Activated CD4-positive, alpha-beta memory T cell treated with anti-CD3 and anti-CD28 coated beads for 36 hours (primary cell): ENCODE measurements at places on chromosomes 3 and 15. TPM values are rescaled to one million over a fixed set of nuclear protein-coding genes. Genes with fewer than 3 reads are reported as not detected.

BTBD1 gene
- total RNA-seq, result 52.9 TPM

PLSCR2 gene
- total RNA-seq, result not detected

GRCh38 chr15:79887054-79887930 is 9.5 kb downstream of the MTHFS start:
- DNase-seq, result no peak
- no peak overlapping the region for H3K27ac ChIP-seq
- H3K4me3 ChIP-seq, result no peak overlapping the region
- no peaks in the 10 kb centered on the region for H3K27me3 ChIP-seq
- peaks cover 34% of the 10 kb centered on the region for H3K4me1 ChIP-seq

GRCh38 chr3:20140881-20141280 is 45.1 kb downstream of the SGO1 start:
- H3K36me3 ChIP-seq, result peaks cover 42% of the 10 kb centered on the region
- H3K27ac ChIP-seq, result no peak overlapping the region
- H3K27me3 ChIP-seq, result no peaks in the 10 kb centered on the region

ZNF501 gene
- 2.6 TPM for total RNA-seq

NR2E3 gene
- not detected for total RNA-seq

UCN2 gene
- total RNA-seq, result not detected

- H3K4me1 ChIP-seq, result peaks cover 8% of the 10 kb centered on the region
- H3K4me3 ChIP-seq, result no peak overlapping the region
- no peaks in the 10 kb centered on the region for H3K36me3 ChIP-seq
- H3K27ac ChIP-seq, result no peak overlapping the region
- no peak for DNase-seq
- peaks cover 27% of the 10 kb centered on the region for H3K27me3 ChIP-seq
These were observed 3.1 kb upstream of the ABHD6 start for GRCh38 chr3:58234516-58234931.

GRCh38 chr3:73611176-73611575 is 13.6 kb downstream of the PDZRN3 start:
- no peak overlapping the region for H3K4me3 ChIP-seq
- H3K36me3 ChIP-seq, result no peaks in the 10 kb centered on the region
- no peak overlapping the region for H3K27ac ChIP-seq
- H3K27me3 ChIP-seq, result no peaks in the 10 kb centered on the region
- H3K4me1 ChIP-seq, result no peaks in the 10 kb centered on the region

CHRNA3 gene
- total RNA-seq, result not detected

DNA sequence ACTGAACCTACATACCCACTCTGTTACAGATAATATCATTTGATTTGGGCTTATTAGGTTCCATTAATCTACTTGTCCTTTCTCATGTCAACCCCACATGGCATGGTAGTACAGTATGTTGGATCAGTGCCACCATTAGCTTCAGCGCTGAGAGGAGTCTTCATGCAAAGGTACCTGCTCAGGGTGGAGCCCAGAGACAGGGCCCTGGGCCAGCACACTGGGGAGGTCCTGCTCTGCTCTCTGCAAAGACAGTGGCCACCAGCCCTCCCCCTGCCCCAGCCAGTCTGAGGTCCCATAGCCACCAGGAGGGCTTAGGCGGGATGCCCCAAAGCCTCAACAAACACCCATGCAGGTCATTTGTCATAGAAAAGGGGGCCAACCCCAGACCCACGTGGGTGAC is 71.0 kb downstream of the ATP10A start:
- H3K27me3 ChIP-seq, result no peaks in the 10 kb centered on the region
- no peak for DNase-seq
- H3K4me3 ChIP-seq, result no peak overlapping the region
- H3K4me1 ChIP-seq, result peaks cover 63% of the 10 kb centered on the region
- H3K36me3 ChIP-seq, result no peaks in the 10 kb centered on the region

DNA sequence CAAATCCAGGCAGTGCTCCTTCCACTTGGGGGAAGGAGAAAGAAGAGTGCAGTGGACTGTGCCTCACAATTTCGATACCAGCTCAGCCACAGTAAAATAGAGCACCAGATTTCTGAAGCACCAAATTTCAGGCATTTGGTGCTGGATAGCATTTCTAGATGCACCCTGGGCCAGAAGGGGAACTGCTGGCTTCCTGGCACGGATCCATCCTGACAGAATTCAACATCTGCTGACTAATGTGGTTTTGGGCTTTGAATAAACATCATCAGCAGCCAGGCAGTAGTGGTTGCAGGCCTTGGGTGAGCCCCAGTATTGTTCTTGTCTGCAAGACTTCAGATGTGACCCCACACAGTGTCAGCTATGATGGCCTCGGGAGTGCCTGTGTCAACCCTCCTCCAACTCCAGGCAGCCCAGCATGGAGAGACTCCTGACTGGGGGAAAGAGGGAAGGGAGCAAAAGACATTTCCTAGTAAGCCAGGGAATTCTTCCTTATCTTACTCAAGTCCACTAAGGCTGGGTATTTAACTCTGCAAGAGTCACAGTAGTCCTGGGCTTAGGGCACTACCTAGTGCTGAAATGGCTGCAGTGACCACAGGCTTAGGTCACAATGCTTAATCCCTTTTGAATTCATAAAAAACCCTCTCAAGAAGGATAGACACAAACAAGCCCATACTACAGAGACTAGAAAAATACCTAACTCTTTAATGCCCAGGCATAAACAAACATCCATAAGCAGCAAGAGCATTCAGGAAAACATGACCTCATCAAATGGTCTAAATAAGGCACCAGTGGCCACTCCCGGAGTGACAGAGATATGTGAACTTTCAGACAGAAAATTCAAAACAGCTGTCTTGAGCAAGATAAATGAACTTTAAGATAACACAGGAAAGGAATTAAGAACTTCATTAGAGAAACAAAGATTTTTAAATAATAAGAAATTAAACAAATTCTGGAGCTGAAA is 74.7 kb downstream of the SPATA16 start:
- DNase-seq, result no peak
- H3K4me1 ChIP-seq, result no peaks in the 10 kb centered on the region
- H3K36me3 ChIP-seq, result no peaks in the 10 kb centered on the region

DNA sequence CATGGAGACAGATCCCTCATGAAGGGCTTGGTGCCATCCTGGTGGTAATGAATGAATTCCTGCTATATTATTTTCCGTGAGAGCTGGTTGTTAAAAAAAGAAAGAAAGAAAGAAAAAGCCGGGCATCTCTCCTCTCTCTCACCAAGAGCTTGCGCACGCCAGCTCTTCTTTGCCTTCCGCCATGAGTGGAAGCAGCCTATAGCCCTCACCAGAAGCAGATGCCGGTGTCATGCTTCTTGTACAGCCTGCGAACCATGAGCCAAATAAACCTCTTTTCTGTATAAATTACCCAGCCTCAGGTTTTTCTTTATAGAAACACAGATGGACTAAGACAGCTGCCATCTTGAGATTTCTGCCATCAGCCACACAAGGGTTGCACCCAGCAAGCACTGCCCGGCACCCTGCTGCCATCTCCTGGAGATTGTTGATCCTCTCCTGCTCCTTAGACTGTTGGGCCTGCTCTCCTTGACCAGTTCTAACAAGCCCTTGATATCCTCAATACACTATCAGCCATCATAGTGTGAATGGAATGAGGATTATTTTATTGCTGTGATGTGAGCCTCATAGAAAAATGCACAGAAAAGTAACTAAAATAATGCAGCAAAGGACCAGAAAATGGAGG is 3.5 kb upstream of the AHSG start:
- no peaks in the 10 kb centered on the region for H3K36me3 ChIP-seq
- no peak overlapping the region for H3K27ac ChIP-seq
- peak; percentile 42 for DNase-seq
- H3K4me1 ChIP-seq, result peaks cover 2% of the 10 kb centered on the region

DNA sequence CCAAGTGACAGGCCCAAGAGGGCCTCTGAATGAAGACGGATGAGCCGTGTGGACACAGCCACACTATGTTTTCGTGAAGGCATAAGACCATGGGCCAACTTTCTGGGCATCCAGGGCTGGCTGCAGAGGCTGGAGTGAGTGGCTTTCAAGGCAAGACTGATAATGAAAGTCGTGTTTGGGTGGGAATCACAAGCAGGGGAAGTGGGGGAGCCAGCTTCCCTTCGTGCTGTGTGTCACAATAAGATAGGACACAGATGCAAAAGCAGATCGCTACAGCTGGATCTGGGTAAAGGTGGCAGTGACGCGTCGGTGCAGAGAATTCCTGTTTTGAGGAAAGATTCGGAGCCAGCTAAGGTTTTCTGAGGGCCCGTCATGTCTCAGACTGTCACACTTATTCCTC is 309.8 kb upstream of the CTDSPL start:
- no peak overlapping the region for H3K4me3 ChIP-seq
- H3K27me3 ChIP-seq, result no peaks in the 10 kb centered on the region
- DNase-seq, result no peak
- no peaks in the 10 kb centered on the region for H3K36me3 ChIP-seq

TTBK2 gene
- total RNA-seq, result 12.6 TPM

DNA sequence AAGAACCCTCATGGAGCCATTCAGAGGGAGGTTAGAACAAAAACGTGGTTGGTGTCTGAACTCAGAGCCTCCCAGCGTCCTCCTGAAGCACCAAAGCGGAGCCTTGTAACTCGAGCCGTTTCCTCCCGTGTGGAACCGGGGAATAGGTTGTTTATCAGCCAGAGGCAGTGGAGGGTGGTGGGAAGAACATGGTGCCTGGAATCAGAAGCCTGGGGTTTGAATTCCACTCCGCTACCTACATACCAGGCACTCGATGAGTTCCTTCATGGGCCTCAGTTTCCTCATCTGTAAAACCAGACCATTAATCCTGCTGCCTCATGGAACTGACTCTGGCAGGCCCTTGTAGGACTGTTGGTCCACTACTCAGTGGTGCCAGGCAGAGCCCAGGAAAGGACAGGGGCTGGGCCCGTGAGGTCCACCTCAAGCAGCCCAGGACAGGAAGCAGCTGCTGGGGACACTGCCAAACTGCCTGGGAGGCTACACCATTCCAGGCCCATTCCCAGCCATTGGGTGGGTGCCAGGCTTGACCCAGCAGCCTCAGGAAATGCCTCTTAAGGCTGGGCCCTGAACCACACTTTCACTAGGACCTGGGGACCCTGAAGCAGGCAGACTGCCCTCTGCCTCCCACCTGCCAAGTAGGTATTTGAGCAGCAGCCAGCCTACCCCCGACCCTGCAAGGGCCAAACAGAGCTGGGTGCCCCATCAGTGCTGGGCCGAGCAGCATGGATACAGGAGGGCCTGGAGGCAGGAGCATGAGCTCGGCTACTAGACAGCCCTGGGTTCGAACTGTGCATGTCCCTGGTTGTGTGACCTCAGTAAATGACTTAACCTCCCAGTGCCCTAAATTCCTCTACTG is 33.4 kb downstream of the PRKCD start:
- peaks cover 7% of the 10 kb centered on the region for H3K4me1 ChIP-seq
- no peak for DNase-seq
- H3K27me3 ChIP-seq, result no peaks in the 10 kb centered on the region
- no peak overlapping the region for H3K27ac ChIP-seq

DNA sequence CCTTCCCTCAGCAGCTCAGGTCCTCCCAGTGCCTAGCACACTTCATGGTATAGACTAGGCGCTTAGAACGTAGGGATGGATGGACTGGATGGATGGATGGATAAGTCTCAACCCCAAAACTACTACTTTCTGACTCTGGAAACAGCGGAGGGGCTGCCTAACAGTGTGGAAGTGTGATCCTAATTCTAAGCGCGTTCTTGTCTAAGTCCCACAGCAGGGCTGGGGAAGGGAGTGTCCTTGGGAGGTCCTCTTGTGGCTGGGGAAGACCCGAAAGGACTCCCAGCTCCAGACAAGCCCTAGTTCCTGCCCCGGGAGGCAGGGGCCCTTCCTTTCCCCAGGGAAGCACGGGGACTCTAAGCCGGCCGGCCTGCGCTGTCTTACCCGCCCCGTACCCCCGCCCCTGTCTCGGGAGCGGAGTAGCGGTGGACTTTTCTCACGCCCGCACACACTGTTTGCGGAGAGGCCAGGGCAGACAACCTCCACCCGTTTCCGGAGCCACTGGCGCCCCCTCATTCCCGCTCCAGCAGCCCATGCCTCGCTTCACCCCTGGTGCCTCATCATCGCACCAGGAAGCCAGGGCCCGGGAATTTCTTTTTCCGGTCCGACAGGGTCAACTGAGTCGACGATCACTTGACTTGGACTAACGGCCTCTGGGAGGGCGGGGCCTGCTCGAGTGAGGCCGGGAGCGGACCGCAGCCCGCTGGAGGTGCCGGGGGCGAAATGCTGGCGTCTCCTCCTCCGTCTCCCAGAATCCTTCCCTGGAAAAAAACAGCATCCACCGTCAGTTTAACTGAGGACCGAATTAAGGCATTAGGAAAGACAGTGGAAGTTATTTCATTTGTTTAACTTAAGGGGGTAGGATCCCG is 133.3 kb downstream of the TBC1D2B start:
- peaks cover 14% of the 10 kb centered on the region for H3K4me1 ChIP-seq
- peaks cover 2% of the 10 kb centered on the region for H3K27me3 ChIP-seq
- H3K36me3 ChIP-seq, result no peaks in the 10 kb centered on the region

DNA sequence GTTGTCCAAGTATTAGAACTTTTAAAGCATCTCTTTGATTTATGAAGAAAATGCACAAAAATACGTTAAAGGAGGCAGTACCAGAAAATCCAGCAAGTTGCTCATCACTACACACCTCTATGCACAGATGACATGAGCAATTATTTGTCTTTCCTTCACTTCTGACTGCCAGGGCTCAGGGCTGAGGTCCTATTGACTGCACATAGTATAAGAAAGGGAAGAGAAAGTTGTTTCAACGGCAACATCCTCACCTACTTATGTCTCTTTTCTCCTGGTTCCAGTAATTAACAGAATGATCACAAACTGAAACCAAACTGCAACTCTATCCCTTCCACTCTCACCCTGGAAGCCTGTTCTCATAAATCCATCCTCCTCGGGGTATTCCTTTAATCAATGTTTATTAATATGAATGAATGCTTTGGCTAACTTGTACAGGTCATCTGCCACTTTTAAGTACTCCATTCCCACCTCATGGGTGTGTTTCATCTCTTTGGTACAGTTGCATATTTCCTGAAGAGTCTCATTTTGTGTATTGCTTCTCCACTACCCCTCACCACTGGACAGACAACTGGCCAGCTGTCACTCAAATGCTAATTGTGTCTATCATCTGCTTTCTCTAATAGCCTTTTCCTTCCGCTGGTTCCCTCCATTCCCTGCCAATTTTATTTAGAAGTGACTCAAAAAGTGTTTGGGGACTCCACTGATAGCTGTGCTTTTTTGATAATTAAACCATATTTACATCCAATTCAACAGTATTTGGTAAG is 34.5 kb downstream of the RAB27A start:
- no peaks in the 10 kb centered on the region for H3K27me3 ChIP-seq
- peak overlapping the region; percentile 85 for H3K27ac ChIP-seq
- H3K4me1 ChIP-seq, result peaks cover 79% of the 10 kb centered on the region
- peaks cover 54% of the 10 kb centered on the region for H3K36me3 ChIP-seq
- no peak for DNase-seq
- H3K4me3 ChIP-seq, result peak overlapping the region; percentile 62

NEDD4 gene
- total RNA-seq, result 18.7 TPM

GRCh38 chr15:56281145-56281544 is 37.5 kb upstream of the RFX7 start:
- no peak overlapping the region for H3K27ac ChIP-seq
- peaks cover 3% of the 10 kb centered on the region for H3K27me3 ChIP-seq
